ENCODE measurements at places on chromosomes 1 and 21.
A peak's percentile ranks its signal among the peaks of the same experiment; 100 is the strongest.

DNA sequence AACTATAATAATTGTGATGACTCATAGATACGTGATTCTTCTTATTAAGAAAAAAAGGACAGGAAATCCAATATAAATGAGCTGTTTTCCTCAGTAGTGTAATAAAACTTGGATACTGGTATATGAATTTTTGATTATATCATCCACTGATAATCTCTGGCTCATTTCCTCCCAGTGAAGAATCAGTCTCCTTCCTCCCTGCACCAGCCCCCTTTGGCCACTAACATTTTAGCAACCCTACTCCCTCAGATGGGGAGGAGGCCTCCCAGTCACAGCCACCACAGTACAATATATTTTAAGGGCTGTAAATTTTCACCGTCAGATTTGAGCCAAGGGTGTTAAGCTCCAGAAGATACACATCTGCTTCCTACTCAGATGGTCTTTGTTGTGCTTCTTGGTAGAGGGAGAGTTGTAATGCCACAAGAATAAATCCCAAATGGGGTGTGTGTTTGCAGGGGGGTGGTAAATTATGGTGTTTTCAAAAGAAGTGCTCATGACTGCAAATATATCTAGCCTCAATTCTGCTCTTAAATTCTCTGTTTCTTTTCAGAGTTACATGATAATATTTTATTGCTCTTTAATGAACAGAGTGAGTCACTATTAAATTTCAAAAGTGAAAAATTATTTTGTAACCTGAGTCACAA is 153.5 kb downstream of the HLX start:
- no peak for DNase-seq

DNA sequence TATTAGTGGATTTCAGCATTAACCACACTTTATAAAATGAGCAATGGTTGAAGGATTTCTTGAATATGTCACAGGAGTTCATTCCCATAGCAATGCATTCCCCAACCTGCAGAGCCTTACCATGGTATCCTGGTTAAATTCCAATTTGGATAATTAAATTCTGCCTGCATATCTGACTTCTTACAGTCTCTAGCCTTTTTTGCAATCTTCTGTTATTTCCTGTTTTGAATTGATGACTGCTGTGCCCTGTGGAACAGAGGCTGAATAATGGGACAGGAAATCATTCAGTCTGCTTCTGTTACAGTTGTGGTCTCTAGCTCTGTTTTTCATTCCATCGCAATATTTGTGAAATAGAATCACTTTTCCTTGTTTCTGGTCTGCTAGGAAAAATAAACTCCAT is 1823.9 kb downstream of the PLA2G4A start:
- DNase-seq, result no peak

DNA sequence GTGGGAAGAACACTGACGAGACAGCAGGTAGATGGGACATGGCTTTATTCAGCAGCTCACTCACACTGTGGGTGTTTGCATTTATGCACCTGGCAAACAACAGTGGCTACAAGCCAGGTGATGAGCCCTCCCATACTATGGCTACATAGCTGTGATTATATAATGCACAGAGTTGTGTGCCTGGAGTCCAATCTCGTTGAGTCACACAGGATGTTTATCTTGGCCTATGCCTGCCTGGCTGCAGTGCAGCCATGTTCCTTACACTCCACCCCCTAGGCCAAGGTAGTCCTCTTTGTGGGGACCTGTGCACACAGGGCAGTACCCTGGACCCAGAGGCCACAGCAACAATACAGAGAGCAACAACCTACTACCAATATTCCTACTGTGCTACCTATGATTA is 1643.8 kb downstream of the MRPL39 start:
- no peak for DNase-seq

GRCh38 chr1:243325305-243325890 is 69.6 kb downstream of the SDCCAG8 start:
- peak; percentile 57 for DNase-seq

DNA sequence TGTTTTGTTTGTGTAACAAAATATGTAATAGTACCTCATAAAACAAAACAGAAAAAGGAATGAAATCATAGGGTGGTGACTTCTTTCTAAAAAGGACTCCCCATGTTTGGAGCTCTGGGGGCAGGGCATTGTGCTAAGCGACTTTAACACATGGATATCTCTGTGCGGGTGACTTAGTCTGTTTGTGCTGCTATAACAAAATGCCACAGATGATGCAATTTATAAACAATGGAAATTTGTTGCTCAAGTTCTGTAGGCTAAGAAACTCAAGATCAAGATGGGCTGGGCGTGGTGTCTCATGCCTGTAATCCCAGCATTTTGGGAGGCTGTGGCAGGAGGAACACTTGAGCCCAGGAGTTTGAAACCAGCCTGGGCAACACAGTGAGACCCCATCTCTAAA is 85.4 kb upstream of the SIM2 start:
- DNase-seq, result no peak

- DNase-seq, result no peak
Measured at GRCh38 chr1:84479998-84480397, 932 bp downstream of the RPF1 start.

GRCh38 chr1:220067269-220068204 is 21.2 kb upstream of the EPRS1 start:
- no peak for DNase-seq

DNA sequence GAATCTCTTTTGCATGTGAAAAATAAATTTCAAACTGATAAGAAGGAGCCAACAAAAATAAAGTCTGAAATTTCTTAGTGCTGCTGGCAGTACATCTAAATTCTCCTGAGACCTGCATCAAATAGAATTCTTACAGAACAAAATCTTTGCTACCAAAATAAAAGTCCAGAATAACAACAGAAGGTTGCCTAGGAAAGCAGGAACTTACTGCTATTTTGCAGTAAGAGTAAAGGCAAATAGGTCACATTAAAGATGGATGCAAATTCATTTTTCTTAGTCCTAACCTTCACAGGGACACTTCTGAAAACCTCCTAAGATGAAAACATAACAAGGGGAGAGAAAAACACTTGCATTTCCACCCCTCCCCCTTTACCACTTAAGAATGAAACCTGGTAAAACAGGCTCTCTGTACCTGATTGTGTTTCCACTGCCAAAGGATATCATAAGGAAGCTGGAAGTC is 59.0 kb downstream of the RUSC1 start:
- no peak for DNase-seq

DNA sequence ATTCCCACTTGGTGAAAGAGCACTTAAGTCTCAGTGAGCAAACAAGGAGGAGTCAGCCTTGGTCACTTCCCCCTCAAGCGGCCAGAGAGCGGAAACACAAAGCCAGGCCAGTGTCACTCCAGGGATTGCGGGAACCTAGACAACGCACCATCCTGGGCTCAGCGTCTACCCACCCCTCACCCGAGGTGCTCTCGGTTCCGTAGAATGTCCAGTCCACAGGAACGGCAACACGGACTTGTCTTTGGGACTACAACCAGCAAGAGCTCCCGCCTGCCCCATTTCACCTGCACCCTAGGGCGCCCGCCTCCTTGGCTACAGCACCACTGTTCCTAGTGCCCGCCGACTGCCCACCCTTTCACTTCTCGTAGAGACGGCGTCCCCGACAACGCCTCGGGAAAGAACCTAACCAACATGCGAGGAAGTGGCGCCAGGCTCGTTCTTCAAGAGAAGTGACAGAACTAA is 509 bp downstream of the GDAP2 start:
- peak; percentile 11 for DNase-seq

GRCh38 chr1:220153147-220153546 is 59.2 kb downstream of the IARS2 start:
- DNase-seq, result no peak

DNA sequence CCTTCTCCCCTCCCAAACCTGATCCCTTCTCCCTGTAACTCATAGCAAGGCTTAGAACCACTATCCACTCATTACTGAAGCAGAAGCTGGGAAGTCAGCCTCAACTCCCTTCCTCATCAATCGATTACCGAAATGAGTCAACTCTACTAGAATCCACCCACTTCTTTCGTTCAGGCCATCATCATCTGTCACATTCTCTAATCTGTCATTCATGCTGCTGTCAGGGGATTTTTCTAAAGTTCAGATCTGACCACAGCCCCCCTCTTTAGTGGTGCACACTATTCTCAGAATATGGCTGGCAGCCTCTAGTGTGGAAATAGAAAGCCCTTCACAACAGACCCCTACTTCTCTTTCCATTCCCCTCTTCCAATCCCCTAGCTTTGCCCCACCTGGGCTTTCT is 5.1 kb downstream of the NT5C1A start:
- no peak for DNase-seq

DNA sequence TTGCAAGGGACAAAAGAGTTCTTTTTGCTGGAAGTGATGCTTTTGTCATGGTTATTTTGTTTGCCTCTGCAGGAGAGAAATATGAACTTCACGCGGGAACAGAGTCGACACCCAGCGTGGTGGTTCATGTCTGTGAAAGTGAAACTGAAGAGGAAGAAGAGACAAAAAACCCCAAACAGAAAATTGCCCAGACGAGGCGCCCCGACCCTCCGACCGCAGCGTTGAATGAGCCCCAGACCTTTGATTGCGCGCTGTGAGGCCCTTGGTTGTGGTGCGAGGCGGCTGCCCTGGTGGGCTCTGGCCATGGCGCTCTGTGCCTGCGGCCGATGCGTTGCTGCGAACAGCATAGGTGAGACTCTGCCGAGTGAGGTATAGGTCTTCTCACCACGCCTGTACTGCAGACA is 20.9 kb upstream of the NCMAP start:
- DNase-seq, result no peak

DNA sequence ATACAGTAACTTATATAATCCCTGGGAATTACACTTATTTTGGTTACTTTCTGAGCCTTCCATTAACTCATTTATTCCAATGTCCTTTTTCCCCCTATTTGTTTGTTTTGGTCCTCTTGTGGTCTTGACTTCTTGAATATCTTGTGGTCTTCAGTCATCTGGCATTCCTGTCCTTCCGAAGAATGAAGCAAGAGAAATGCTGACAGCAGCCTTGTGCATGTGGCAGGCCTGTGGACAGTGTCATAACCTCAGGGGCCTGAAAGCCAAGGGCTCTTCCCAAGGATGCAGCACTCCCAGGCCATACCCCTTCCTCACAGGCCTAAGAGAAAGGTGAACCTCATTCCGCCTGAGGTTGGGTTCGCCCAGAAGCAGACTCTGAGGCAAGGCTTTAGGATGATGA is 470.2 kb downstream of the DISC1 start:
- no peak for DNase-seq

GRCh38 chr1:169250795-169251194 is 116.8 kb downstream of the NME7 start:
- no peak for DNase-seq

- no peak for DNase-seq
Measured at GRCh38 chr1:117436513-117436912, 69.3 kb downstream of the MAN1A2 start.

GRCh38 chr1:106268070-106268469 is 788.4 kb upstream of the PRMT6 start:
- no peak for DNase-seq

DNA sequence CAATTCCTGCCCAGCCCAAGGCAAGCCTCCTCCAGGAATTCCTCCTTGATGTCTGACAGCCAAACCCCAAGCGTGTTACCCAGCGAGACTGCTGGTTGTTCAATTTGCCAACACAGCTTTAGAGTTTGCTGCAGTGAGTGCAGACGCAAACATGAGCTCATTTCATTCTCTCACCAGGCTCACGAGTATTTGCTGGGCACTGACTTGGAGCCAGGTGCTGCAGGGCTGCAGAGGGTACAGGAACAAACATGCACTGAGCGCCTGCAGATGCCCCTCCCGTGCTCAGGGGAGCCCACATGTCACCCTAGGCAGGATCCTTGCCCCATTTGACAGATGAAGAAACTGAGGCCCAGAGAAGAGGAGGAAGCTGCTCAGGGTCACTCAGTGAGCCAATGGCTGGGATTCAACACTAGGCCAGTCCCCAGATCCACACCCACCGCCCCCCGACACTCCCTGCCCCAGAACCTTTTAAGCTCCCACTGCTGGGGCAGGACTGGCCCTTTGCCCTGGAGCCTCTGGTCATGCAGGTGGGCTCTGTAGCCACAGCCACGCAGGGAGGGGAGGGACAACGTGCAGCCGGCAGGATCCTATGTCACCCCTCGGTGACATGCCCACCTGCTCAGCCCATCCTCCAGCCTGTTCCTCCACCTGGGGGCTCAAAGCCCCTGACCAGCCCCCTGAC is 363.7 kb downstream of the MATN1 start:
- DNase-seq, result no peak

- peak; percentile 39 for DNase-seq
Measured at GRCh38 chr1:2174348-2175054, 20.1 kb downstream of the FAAP20 start.

- DNase-seq, result peak; percentile 63
Measured at GRCh38 chr1:6889875-6890480, 104.7 kb downstream of the CAMTA1 start.

DNA sequence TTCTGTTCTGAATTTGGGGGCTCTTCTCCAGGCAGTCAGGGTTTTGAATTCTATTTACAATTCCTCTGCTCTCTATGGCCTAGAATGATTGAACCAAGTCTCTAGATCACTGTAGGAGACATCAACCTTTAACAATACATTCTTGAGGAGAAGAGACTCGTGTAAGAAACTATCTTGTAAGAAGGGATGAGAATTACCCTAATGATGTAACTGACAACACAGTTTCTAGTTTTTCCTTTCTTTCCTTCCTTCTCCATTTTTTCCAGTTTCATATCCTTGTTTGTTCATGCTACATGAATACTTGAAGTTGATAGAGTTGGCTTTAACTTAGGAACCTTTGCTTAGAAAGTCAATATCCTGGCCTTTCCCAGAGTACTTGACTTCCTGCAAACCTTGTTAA is 1.3 kb upstream of the ATP1A1 start:
- no peak for DNase-seq

DNA sequence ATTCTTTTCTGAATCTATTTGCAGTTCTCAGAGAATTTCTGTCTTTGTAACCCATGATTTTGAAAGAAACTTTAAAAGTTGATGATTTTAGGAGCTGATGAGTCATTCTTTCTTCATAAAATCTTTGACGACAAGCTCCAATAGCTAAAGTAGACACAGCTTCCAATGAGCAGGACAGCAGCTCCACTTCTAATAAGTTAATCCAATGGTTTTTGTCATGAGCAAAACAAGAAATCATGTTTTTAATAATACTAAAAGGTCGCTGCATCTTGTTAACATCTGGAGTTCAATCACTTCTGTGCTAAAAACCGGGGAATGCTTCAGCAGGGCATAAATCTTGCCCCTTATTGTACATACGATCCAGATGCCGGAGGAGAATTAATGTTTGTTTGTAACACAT is 48.9 kb upstream of the GORAB start:
- no peak for DNase-seq

DNA sequence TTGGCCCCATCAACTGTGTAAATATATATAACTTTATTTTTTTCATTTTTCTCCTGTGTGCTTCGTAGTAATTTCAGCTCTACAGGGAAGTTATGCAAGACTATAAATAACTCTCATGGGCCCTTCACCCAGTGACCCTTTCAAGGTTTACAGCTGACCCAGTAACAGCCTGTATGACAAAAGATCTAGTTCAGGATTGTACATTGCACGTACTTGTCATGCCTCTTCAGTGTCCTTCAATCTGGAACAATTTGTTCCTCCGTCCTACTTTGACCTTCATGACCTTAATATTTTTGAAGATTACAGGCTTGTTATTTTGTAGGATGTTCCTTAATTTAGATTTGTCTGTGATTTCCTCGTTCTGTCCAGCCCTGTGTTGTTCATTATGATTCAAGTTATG is 40.5 kb downstream of the BRINP2 start:
- DNase-seq, result no peak

- DNase-seq, result no peak
Measured at GRCh38 chr1:34362949-34363348, 186.2 kb downstream of the C1orf94 start.

- DNase-seq, result no peak
Measured at GRCh38 chr1:65691972-65692371, 100.7 kb upstream of the PDE4B start.

GRCh38 chr21:35924714-35925301 is 135.5 kb downstream of the SETD4 start:
- DNase-seq, result no peak

- peak; percentile 8 for DNase-seq
Measured at GRCh38 chr1:117814856-117815797, 114.3 kb downstream of the GDAP2 start.
